GM10248 (cell line): ENCODE measurements at places on chromosomes 13 and 19.

DNA sequence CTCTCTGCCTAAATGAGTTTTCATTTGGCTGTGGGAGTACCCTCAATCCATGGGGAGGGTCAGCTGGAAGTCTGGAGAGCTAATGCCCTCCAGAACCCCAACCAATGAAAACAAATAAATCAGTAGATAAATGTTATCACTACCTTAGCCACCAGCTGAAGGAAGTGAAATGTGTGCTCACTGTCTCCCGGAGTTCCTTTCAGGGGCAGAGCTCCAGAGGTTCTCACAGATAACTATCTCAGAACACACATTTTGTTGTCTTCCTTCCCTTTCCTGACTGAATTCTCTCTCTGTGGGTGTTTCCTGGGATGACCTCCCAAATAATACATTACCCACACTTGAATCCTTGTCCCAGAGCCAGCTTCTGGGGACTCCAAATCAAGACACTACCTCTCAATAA, 779.6 kb downstream of the DIAPH3 start:
- no peak for DNase-seq

DNA sequence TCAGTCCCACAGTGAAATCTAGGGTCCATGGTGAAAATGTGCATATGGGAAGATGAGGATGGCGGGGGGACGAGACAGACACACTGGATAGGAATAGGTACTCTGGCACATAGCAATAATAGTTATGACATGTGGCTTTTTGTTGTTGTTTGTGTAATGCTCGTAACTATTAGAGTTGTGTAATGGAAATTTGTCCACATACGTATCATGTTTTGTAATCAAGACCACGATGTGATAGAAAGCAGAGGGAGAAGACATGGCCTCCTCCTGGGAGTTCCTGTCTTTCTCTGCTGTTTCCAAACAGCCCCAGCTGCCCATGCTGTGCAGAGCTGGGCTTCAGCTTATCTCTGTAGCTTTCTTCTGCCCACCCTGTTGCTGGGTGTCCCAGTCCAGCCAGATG, 185.3 kb upstream of the TMTC4 start:
- DNase-seq, result no peak

GRCh38 chr13:65613004-65613403, 1617.1 kb downstream of the PCDH9 start:
- no peak for DNase-seq

DNA sequence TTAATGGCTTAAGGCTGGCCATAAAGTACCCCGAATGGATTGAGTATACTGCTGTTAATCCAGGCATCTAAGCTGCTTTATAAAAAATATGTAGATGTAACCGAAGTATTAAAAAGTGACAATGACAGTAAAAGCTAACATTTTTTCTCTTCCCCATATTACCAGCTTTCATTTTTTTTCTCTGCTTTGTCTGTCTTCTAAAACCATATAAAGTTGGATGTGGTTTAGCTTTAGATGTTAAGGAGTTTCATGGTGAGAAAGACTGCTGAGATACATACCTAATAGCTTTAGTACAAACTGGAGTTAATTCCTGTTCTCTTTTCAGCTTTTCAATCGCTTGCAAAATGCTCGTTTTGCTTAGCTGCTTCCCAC, 838 bp downstream of the AKAP11 start:
- DNase-seq, result no peak

DNA sequence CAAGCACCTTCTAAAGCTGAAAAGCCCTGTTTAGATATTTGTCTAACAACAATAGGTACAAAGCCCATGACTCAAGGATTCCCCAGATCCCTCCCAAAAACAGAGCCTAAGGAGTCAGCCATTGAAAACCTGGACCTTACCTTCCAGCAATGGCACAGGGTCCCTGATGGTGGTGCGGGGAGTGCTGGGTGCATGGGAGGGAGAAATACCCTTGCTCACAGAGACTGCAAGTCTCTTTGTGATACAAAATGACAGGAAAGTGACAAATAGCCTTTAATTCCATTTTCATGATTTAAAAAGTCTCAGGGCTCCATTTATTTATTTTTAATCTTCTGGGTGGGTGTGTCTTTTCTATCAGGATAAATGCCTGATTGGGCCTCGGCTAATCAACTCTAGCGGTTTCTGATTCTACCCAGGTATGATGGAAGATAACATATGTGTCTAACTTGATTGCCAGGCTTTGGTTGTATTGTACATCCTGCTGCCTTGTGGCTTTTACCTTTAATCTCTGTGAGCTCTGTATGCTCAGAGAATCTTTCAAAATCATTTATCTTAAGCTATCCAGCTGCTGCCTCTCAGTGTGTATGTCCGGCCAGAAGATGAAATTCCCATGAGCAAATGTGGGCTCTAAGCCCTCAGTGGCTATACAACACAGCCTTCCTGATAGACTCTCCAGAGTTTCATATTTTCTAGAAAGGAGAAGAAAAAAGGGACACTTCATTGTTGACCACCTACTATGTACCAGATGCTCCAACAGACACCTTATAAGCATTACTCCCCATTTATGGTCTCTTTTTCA, 54.6 kb upstream of the FAM124A start:
- no peak for DNase-seq

GRCh38 chr13:73171271-73171682, 112.5 kb downstream of the KLF5 start:
- no peak for DNase-seq

DNA sequence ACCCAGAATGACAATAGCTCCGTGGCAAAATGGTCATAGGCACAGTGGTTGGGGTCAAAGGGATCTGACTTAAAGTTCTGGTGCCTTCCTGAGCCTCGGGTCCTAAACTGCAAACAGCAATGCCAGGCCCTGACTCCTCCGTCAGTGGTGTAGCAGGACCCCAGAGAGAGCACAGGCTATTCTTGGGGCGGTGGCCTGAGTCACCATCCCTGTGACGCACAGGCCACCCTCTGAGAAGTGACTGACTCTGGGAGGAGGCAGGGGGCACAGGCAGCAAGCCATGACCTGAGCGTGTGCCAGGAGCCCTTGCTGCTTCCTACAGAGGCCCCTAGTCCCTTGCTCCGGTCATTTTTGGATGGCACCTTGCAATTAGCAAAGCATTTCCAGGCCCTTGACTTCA, 18.7 kb downstream of the PLVAP start:
- no peak for DNase-seq

DNA sequence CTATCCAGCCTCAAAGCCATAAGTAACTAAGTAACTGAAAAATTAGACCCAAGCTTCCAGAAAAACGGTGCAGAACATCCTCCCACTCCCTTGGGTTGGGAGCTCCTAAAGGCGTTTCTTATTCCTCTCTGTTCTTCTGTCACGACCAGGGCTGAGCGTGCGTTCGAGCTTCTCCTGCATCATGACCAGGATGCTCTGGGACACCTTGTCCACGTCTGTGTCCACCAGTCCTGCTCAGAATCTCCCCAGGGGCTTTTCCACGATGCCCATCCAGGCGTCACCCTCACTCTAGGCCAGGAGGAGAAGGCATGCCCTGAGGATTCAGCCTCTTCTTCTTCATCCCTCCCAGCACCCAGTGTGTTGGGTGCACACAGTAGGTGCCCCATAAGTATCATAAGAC, 37.8 kb upstream of the GAS6 start:
- no peak for DNase-seq

DNA sequence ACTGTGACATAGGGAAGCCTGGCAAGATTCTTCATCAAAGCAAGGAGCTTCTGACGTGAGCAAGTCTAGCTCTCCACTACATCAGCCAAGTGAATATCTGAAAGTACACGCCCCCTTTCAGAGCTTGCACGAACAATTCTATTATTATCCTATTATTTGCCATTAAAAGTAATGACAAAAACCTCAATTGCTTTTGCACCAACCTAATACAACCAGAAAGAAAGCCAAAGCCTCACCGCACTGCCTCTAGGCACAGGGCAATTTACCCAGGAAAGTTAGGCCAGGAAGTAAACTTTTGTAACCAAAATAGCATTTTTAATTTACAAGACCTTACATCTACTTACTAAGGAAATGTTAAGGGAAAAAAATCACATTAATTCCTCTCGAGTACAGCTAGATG, 41.2 kb downstream of the LATS2 start:
- no peak for DNase-seq

DNA sequence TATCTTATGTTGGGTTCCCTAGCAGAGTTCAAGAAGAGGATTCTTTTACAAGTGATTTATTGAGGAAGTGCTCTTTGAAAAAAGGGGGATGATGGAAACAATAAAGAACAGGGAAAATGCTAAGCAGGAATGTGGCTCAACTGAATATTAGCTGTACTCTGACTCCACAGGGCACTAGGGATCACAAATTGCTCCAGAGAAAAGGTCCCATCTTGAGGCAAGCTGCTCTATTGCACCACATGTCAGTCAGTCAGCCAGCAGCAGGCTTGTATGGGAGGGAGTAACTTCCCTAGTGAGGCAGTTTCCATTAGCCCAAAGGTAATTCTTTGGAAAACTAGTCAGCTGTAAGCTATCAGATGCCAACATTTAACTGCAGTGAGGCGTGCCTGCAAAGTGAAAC, 73.3 kb upstream of the FNDC3A start:
- no peak for DNase-seq

DNA sequence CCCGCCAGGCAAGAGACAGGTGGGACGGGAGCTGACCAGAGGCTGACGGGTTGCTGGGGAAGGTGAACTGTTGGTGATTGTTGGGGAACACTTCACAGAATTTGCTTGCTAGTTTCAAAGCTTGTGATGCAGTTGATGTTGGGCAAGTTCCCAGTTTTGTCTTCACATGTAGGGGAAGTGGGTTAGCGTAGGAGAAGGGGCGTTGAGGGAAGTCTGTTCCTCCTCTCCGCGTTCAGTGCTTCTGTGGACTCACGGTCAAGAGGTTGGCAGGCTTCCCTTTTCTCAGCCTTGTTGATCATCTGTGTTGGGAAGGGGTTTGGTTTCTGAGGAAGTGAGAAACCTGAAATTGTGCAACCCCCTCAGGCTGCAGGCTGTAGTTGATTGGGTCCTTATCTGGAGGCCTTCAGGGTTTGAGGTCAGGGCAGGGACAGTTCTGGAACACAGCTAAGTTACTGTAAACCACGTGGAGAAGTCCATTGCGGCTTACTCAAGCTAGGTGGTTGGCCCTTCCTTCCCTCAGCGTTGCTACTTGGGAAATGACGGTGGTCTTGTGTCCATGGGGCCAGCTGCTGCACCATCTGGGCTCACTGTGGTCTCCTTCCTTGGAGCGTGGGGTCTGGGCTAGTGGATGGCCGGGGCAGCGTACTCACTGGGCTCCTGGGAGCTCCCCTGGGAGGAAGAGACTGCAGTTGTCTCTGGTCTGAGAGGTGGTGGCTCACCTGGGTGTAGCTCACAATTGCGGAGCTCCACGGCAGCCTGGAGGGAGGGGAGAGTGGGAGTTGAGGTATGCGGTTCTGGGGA, 7.5 kb downstream of the RPS9 start:
- peak; percentile 66 for DNase-seq

DNA sequence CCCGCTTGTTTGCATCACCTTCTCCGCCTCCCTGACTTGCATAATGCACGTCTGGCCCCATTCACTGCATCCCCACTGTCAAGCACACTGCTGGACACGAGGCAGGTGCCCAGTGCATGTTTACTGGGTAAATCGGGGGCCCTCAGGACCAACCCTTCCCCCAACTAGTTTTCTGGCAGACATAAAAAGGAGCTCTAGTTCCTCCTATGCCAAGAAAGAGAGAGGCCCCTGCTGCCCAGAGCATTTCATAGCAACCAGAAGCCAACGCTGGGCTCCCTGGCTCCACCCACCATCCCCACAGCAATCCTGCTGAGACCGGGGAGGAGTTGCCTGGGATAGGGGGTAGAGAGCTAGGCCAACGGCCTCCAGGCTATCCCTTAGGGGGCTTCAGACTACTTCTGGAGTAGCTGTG, 23.2 kb downstream of the ANKRD27 start:
- no peak for DNase-seq

DNA sequence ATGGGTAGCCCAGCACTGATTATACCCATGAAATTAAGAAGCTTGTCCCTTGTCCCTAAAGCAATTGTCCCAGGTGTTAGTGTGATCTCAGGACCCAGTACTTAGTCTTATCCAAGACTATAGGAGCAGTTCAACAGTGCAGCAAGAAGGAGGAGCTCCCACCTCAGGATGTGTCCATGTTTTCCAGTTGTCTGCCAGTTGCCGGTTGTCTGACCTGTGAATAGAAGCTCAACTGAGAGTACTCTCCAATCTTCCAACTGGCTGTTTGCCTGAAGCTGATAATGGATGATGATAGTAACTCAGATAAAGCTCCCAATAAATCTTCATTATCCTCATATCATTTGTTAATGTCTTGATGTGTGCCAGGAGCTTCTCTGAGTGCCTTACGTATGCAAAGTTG, 107.2 kb upstream of the HTR2A start:
- DNase-seq, result no peak

DNA sequence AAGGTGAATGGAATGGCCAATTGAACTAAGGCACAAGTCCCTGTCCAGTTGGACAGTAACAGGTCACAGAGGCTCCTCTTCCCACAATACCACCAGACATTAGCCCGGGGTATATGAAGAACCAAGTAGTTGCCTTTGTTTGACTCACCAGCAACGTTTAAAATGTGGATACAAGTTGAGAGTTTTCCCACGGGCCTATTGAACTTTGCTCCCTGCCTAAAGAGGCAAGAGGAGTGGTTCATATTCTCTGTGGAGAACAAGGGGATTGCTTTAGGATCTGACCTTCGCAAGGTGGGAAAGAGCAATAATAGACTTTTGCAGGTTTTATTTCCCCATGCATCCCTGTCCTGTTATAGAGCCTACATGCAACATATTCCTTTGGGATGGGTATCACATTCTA, 177.2 kb downstream of the POU4F1 start:
- DNase-seq, result no peak

DNA sequence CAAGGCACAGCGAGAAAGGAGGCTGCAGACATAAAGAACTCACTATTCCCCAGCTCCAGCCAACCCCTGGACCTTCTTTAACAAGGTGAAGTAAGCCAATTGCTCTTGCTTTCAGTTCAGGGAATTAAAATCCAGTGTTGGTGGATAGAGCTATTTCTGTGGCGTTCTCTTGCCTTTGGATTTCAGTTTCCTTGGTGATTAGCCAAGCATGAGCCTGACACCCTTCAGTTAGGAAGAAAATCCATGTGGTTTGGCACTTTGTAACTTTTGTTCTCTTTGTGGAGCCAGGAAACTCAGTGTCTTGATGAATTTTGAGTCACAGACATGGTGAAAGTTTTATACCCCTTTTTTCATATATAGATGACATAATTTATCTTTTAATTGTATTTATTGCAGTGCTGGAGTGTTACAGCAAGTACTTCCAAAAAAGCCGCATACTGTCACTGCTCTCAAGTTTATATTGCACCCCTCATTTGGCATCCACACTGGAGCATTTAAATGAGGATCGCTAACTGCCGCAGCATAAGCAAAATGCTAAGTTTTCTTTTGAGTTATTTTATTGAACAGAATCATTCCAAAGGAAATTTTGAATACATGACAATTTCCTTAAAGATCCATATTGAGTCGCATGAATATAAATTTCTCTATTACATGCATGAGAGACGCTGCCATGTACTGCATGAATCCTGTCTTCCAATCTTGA, 406.8 kb downstream of the MYO16 start:
- DNase-seq, result no peak
